ENCODE measurements at places on chromosomes 4 and X.

DNA sequence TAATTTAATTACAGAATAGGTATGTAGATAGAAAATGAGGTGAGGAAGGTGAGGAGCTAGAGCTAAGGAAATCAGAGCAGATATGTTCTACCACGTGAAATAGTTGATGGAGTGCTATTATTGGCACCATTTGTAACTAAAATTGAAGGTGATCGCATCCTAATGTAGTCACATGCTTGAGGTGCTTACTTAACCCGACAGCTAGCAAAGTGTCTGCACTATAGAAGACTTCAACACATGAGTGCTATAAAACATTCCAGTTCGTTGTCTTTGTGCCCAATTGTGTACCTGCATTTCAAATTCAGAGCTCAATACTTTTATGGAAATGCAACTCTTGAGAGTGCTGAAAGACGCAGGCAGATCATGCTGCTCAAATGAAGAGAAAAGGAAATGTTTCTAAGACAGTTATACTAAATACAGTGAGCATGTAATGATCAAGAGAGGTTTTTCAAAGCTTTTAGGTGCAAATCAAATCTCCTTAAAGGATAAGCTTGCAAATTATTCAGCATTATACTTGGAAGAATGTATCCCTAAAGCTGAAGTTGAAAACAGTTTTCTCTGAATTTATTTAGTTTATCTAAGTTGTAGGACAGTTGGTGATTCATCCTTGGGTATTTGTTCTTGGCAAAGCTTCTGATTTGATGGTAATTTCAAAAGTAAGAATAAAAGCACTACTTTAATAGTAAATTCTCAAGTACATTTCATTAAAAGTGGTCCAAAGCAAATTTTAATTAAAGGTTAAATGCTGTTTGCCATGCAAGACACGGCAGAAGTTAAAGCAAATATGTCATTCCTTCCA lies 223.9 kb upstream of the EPHA5 start:
- no peak overlapping the region for H3K4me3 ChIP-seq
- no peaks in the 10 kb centered on the region for H3K4me1 ChIP-seq
- no peaks in the 10 kb centered on the region for H3K27me3 ChIP-seq
- H3K36me3 ChIP-seq, result no peaks in the 10 kb centered on the region
- H3K27ac ChIP-seq, result no peak overlapping the region

DNA sequence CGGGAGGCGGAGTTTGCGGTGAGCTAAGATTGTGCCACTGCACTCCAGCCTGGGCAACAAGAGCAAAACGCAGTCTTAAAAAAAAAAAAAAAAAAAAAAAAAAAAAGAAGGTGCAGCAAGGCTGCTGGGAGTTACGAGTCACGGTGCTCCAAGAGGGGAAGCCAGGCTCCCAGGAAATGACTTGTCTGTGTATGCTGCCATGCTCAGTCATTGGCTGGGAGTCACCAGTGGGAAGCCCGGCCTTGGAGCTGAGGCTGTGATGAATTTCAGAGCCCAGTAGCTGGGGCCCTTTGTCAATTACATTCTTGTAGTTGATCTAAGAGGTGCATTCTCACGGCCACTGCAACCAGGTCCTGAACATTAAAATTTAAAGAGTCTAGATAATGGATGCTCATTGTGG lies 1105.1 kb upstream of the TENM3 start:
- DNase-seq, result no peak
- no peak overlapping the region for H3K4me3 ChIP-seq
- H3K36me3 ChIP-seq, result no peaks in the 10 kb centered on the region
- H3K27ac ChIP-seq, result no peak overlapping the region

GRCh38 chr4:126230269-126230668 lies 915.5 kb downstream of the FAT4 start:
- no peak overlapping the region for H3K27ac ChIP-seq
- no peak for DNase-seq
- no peaks in the 10 kb centered on the region for H3K4me1 ChIP-seq
- H3K27me3 ChIP-seq, result no peaks in the 10 kb centered on the region
- H3K4me3 ChIP-seq, result no peak overlapping the region

DNA sequence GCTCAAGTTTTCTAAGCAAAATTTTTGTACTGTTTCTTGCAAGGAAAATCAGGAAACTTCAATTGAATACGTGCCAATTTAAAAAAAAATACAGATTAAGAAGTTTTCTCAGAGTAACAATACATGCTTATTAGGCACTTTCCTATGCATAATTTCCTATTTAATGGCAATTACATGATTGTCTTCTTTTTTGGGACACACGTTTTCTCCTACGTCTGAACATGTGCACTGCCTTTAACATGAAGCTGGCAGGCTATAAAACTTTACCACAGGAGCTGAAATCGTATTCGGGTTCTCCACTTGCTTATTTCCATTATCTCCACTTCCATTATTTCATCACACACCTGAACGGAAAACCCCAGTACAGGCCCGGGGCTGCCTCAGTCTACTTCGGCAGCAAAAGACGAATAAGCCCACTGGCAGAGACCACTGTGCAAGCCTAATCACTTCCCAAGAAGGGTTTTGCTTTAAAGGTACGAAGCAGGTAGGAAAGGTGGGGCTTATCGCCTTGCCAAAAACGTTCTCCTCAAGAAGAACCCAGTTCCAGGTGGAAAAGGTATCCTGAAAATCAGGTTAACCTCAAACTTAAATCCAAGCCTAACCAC lies 575 bp downstream of the RCHY1 start:
- H3K4me3 ChIP-seq, result peak overlapping the region; percentile 67
- H3K36me3 ChIP-seq, result peaks cover 3% of the 10 kb centered on the region
- H3K4me1 ChIP-seq, result peaks cover 14% of the 10 kb centered on the region
- DNase-seq, result peak; percentile 1
- no peak overlapping the region for H3K27ac ChIP-seq

DNA sequence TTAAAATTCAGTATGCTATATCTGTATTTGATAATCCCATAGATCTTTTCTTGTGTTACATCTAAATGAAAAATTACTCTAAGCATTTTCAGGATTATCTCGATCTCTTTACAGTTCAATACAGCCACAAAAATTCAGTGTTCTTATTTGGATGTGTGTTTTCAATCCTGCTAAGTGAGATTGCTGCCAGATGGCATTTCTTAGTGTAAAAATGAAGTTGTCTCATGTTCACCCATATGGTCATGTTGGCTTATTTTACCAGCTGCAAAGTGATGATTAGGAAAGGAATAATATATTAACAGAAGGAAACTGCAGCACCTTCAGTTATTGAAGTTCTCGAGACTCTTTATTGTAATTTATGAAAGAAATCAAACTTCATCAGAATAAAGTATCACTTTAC lies 12.1 kb upstream of the FAM47A start:
- DNase-seq, result no peak
- no peak overlapping the region for H3K4me3 ChIP-seq
- H3K27ac ChIP-seq, result no peak overlapping the region

- no peaks in the 10 kb centered on the region for H3K4me1 ChIP-seq
- H3K36me3 ChIP-seq, result no peaks in the 10 kb centered on the region
- no peak overlapping the region for H3K4me3 ChIP-seq
- DNase-seq, result no peak
Measured at GRCh38 chr4:68466185-68466584, 18.9 kb downstream of the TMPRSS11E start.

- no peaks in the 10 kb centered on the region for H3K27me3 ChIP-seq
- no peak for DNase-seq
- H3K4me3 ChIP-seq, result no peak overlapping the region
- H3K36me3 ChIP-seq, result no peaks in the 10 kb centered on the region
- H3K27ac ChIP-seq, result no peak overlapping the region
Measured at GRCh38 chr4:157983300-157983699, 189.5 kb downstream of the GASK1B start.

- peaks cover 6% of the 10 kb centered on the region for H3K4me1 ChIP-seq
- no peak for DNase-seq
- H3K4me3 ChIP-seq, result no peak overlapping the region
- H3K36me3 ChIP-seq, result no peaks in the 10 kb centered on the region
Measured at GRCh38 chr4:24054910-24055309, 165.1 kb upstream of the PPARGC1A start.

GRCh38 chr4:152780267-152780778 lies 569 bp downstream of the ARFIP1 start:
- peak overlapping the region; percentile 82 for H3K4me3 ChIP-seq
- H3K27me3 ChIP-seq, result no peaks in the 10 kb centered on the region
- no peaks in the 10 kb centered on the region for H3K36me3 ChIP-seq

DNA sequence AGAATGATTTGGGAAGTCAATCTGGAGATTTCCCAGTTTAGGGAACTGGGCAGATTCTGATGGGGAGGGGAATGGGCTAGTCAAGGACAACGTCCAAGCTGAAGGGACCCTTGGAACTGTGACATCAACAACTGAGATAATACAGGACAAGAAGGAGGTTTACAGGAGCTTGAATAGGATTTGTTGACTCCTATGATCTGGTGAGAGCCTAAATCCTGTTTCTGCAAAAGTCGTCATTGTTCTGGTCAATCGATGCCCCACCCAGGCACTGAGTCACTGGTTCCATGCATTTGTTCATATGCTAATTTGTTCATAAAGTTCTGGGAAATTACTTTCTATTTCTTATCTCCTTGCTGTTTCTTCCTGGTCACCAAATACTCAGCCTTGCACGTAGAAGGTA lies 15.3 kb upstream of the PDGFRA start:
- H3K4me1 ChIP-seq, result no peaks in the 10 kb centered on the region
- no peaks in the 10 kb centered on the region for H3K36me3 ChIP-seq
- H3K27me3 ChIP-seq, result peaks cover 16% of the 10 kb centered on the region
- no peak overlapping the region for H3K4me3 ChIP-seq
- DNase-seq, result no peak

- peaks cover 47% of the 10 kb centered on the region for H3K27me3 ChIP-seq
- H3K27ac ChIP-seq, result no peak overlapping the region
- peak overlapping the region; percentile 21 for H3K4me3 ChIP-seq
- DNase-seq, result peak; percentile 87
Measured at GRCh38 chr4:3480528-3481112, 17.5 kb downstream of the DOK7 start.

GRCh38 chr4:62394766-62395165 lies 1194.6 kb downstream of the ADGRL3 start:
- H3K4me1 ChIP-seq, result no peaks in the 10 kb centered on the region
- no peak overlapping the region for H3K4me3 ChIP-seq
- no peaks in the 10 kb centered on the region for H3K27me3 ChIP-seq
- no peak for DNase-seq
- no peak overlapping the region for H3K27ac ChIP-seq
- no peaks in the 10 kb centered on the region for H3K36me3 ChIP-seq
